ENCODE measurements at places on chromosomes 1 and 21. TPM values are rescaled to one million over a fixed set of nuclear protein-coding genes. Genes with fewer than 3 reads are reported as not detected.

MCOLN2 gene
- polyA plus RNA-seq: 0.43 TPM

MIXL1 gene
- 0.23 TPM for polyA plus RNA-seq

DNA sequence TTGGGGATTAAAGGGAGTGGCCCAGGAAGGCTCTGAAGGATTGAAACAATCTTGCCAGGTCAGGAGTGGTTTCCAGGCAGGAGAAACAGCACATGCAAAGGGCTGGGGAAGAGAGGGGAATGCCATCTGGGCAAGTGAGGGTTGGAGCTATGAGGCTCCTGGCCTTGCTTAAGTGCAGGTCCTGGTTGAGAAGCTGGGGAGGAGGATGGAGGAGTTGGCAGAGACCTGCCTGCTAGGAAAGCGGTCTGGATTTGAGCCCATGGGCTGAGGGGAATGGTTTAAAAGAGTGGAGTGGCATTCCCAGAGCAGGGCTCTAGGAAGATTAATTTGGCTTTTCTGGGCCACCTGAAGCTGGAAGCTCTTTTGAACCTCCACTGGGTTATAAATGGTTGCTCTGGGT is 9.2 kb downstream of the IGSF21 start:
- no peak for DNase-seq

DNA sequence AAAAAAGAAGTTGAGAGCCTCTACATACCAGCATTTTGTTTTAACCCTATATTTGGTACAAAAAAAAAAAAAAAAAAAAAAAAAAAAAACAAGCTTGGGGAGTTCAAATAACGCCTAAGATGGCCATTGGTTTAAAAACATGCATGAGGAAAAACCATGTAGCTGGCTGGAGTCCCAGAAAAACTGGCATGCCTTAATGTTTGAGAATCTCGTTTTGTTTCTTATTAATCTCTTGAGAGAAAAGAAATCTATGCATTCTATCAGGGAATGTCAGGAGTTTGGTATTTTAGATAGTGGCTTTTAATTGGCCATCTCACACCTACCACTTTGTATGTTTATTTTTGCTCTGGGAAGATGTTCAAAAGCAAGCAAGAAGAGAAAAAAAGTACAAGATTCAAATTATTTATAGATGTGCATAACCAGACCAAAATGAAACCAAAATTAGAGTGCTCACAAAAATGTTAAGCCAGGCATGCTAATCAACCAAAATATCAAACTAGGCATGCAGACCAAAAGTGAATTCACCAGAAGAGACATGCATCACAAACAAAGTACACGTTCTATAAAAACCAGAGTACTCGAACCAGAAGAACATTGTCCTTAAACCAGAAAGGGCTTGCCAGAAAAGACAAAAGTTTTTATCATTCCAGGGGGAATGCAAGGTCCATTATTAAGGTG is 156.6 kb downstream of the AK5 start:
- DNase-seq: no peak

DNA sequence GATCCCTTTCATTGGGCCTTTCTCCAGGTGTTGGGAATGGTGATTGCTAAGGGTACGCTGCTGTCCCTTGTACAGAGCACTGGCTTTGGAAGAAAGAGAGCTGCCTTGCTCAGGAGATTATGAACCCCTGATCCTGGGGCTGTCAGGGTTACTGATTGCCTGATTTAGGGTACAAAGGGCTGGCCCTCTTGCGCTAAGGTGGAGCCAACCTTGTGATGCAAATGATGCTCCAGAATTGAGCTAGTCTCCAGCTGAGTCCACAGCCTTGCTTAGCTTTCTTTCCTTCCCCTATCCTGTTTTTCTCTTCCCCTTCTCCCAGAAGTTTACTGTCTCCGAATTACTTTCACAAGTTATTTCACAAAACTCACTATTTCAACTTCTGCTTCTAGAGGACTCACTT is 334.7 kb downstream of the AMY1C start:
- no peak for DNase-seq

GRCh38 chr1:53140451-53140850 is 2.0 kb downstream of the SLC1A7 start:
- no peak for DNase-seq

GRCh38 chr1:186722711-186723309 is 42.6 kb upstream of the PTGS2 start:
- DNase-seq: no peak

- no peak for DNase-seq
These were observed 121.9 kb downstream of the TIAM1 start for GRCh38 chr21:31222142-31222541.
